ENCODE measurements at places on chromosomes 7 and 10.

DNA sequence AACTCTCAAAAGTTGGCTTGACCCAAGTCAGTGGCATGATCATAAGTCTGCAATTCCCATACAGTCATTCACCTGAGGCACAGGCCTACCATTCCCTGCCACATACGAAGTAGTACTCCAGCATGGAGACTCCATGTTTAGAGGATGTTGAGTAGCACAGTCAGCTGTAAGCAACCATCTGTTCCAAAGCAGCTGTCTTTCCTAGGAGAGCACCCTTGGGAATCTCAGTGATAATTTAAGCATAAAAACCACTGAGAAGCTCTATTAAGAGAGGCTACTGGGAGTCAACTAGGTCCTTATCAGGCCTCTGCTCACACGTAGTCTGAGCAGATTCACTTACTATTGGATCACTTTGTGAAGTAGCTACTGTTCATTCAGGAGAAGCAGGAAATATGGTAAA, 61.6 kb upstream of the UNC5B start:
- no peak for DNase-seq

DNA sequence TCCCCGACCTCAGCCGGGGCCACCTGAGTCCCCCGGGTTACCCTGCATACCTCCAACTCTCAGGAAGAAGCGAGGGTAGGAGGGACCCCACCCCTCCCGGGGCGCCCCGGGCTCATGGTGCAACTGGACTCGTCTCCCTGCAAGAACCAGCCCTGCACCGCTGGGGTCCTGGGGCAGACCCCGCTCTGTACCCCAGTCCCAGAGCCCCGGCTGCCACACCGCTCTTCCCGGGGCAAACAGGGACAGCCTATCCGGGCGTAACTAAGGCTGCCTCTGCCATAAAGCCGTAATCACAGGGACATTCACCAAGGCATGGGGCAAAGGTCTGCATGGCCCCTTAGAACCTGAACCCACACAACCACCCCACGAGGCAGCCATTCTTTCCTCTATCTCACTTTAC, 6.7 kb upstream of the MAFK start:
- no peak for DNase-seq

- no peak for DNase-seq
These were observed 278.6 kb downstream of the ARHGAP12 start for GRCh38 chr10:31650010-31650409.

DNA sequence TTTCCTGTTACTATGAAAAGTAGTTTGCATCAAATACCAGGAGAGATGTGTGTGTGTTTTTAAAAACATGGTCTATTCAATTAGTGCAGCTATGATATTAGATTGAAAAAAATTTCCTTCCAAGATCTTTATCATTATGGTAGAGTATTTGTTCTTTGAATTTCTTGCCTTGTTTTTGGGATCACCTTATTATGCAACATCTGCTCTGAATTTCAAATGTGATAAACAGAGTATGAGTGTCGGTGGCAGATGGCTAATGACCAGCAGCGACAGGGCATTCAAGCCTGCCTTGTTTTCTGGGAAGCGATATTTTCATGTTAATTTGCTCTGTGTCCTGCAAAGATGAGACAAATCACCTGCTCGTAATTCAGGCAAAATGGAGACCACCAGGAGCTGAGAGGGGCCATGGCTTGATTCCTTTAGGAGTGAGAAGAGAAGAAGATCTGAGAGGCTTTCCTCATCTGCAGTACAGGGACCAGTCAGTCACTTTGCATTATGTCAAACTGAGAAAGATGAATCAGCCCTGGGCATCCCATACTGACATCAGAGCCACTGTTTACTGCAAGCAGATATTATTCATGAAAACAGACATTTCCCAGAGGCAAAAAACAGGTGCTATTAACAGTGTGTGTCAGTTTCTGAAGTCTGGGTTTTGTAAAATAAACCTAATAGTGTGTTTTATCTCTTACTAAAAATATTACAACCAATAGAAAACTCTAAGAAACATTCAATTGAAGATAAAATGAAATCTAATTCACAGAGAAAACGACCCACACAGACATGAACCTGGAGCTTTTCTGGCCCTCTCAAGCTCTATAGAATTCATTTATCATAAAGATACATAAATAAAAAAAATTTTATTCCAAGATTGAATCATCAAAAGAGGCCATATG, 67.6 kb downstream of the CDK6 start:
- DNase-seq = peak; percentile 63

DNA sequence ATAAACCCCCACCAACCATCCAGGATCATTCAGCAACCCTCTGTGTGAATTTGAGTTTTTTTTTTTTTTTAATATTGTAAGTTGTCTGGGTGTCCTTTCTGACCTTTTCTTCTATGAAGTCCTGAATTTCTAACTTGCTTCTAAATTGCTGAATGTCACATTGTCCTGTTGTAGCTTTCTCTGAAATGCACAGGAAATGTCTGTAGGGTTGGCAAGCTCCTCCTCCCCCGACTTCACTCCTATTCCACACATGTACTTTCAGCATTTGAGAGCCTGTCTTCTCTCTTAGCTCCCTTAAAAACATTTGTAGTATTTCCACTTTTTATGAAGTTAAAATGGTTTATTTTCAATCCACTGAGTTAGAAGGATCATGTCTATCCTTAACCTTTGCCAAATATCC, 3.3 kb upstream of the CNNM2 start:
- DNase-seq = no peak

- no peak for DNase-seq
These were observed 2.4 kb upstream of the EBF3 start for GRCh38 chr10:129966370-129966888.
